Spinal cord (tissue), 10 donors: ENCODE measurements at places on chromosomes 11 and 22. TPM values are rescaled to one million over a fixed set of nuclear protein-coding genes. Genes with fewer than 3 reads are reported as not detected.

MMP7 gene
- total RNA-seq = 0.20 TPM

VPREB1 gene
- not detected for total RNA-seq

OR4A5 gene
- total RNA-seq = not detected

TSPAN18 gene
- 23.3 TPM for total RNA-seq

FREY1 gene
- total RNA-seq = 0.59 TPM

KRTAP5-8 gene
- total RNA-seq = not detected

POU2F3 gene
- total RNA-seq = not detected

FAM83F gene
- 1.2 TPM for total RNA-seq

OR5B21 gene
- total RNA-seq = not detected

UBQLN3 gene
- total RNA-seq = 0.10 TPM

CHEK2 gene
- total RNA-seq = 8.6 TPM

TREH gene
- not detected for total RNA-seq

MS4A12 gene
- not detected for total RNA-seq

NXPE2 gene
- 0.50 TPM for total RNA-seq

SCUBE2 gene
- 21.4 TPM for total RNA-seq

CYP2D6 gene
- 2.1 TPM for total RNA-seq

MRGPRX4 gene
- total RNA-seq = not detected

MUC6 gene
- total RNA-seq = not detected

ACRV1 gene
- total RNA-seq = 0.79 TPM

TRIM48 gene
- total RNA-seq = not detected

FGF4 gene
- total RNA-seq = not detected

VSIG10L2 gene
- total RNA-seq = not detected

SEPTIN5 gene
- total RNA-seq = 106 TPM

KCTD21 gene
- total RNA-seq = 13.8 TPM

AQP11 gene
- 3.7 TPM for total RNA-seq

POTEH gene
- total RNA-seq = not detected

TMEM258 gene
- total RNA-seq = 102 TPM

OR51E2 gene
- total RNA-seq = 0.39 TPM

KDM4E gene
- not detected for total RNA-seq

CHST1 gene
- total RNA-seq = 8.5 TPM

NXPE4 gene
- total RNA-seq = not detected

UBQLNL gene
- total RNA-seq = 0.30 TPM

CREB3L1 gene
- 12.8 TPM for total RNA-seq

HOATZ gene
- 29.5 TPM for total RNA-seq

MACROD1 gene
- total RNA-seq = 18.9 TPM
